ENCODE measurements at places on chromosomes 1 and 21.

GRCh38 chr1:184802354-184803179 lies 47.9 kb upstream of the EDEM3 start:
- DNase-seq = no peak

DNA sequence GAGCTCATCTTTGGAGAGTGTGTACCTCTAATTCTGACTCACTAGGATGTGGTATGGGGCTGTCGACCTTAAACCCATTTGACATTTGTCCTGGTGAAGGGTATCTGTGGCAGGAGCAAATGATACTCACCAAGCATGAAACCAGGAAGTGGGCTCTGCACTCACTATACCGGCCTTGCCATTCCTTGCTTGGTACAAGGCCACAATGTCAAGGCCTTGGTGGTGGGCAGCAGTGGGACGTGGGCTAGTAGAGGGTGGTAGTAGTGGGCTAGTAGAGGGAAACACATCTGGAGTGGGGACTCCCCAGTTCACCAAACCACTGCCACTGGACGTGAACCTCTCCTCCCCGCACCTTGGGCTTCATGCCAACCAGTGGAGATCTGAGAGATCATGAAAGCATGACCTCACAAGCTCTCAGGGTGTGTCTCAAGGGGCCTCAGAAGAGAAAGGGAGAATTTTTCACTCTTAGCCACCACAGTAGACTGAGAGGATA lies 11.5 kb downstream of the TNFSF4 start:
- DNase-seq = no peak

DNA sequence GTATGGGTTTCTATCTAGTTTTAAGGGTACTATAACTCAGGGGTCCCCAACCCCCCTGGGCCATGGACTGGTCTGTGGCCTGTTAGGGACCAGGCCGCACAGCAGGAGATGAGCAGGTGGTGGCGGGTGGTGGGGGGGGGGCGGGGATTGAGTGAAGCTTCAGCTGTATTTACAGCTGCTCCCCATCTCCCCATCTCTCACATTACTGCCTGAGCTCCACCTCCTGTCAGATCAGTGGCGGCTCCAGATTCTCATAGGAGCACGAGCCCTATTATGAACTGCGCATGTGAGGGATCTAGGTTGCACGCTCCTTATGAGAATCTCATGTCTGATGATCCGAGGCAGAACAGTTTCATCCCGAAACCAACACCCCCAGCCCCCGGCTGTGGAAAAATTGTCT lies 95.1 kb upstream of the SLC45A1 start:
- no peak for DNase-seq

DNA sequence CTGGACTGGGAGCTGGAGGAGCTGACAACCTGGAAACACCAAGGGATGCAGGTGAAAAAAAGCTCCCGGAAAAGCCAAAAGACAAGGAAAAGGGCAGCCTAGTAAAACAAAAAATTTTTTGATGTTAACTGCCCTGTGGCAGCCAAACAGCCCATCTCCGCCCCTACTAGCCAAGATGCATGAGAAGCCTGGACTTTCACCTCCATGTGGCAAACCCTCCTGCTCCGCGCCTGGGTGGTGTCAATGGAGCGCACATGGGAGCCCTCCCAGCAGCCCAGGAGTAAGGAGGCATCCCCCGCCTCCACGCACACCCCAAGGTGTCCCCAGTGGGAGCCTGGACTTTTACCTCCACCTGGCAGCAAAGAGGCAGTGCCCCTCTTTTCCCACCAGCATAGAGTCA lies 30.5 kb downstream of the LEMD1 start:
- DNase-seq = no peak

DNA sequence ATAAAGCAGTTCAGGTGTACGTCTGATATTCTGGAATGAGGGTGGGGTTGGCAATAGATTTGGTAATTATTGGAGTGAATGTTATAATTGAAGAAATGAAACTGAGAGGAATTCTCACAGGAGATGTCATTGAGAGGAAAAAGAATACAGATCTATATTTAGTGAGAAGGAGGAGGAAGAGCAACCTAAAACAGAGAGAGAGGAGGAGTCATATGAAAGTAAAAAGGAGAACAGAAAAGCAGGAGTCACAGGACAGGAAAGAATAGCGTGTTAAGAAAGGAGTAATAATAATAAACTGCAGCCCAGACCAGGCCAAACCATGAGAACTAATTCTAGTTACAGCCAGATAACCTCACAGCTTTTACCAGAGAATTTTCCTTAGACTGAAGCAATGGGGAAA lies 62.7 kb upstream of the MROH9 start:
- DNase-seq = no peak

All from tibial nerve (tissue), 4 donors.